Activated CD4-positive, CD25-positive, alpha-beta regulatory T cell (primary cell): ENCODE measurements at places on chromosomes 11 and 22.

GRCh38 chr11:111745719-111746504, 20.3 kb downstream of the PPP2R1B start:
- DNase-seq = no peak

DNA sequence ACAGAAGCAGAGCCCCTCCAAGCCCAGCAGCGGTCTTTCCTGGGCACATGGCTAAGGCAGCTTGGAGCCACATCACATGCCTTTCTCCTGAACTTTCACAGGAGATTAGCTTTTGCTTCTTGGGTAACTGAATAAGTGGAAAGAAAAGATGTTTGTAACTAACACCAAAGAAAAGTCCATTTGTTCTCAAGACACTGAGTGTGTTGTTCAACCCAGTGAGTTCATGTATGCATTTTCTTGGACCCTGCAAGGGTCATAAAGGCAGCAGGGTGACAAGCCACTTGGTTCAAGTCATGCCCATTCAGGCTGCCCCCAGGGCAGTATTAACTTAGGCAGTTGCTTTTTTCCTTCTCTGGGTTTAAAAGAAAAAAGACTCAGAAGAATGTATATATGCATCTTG, 203.4 kb downstream of the FAM76B start:
- DNase-seq = no peak

GRCh38 chr11:34192481-34193401, 87.3 kb downstream of the NAT10 start:
- no peak for DNase-seq

- no peak for DNase-seq
These were observed 19.4 kb upstream of the SUSD2 start for GRCh38 chr22:24161909-24162308.

- DNase-seq = no peak
These were observed 144.6 kb downstream of the NECTIN1 start for GRCh38 chr11:119584193-119585042.
